Naive thymus-derived CD8-positive, alpha-beta T cell (primary cell): ENCODE measurements at places on chromosomes 13 and 19. TPM values are rescaled to one million over a fixed set of nuclear protein-coding genes. Genes with fewer than 3 reads are reported as not detected.
A peak's percentile ranks its signal among the peaks of the same experiment; 100 is the strongest.

Gene ZNF90
- 10.9 TPM for total RNA-seq

Gene CALR3
- not detected for total RNA-seq

Gene OVOL3
- total RNA-seq = not detected

Gene SULT2B1
- not detected for total RNA-seq

Gene KIR3DL2
- total RNA-seq = not detected

Gene ZNF154
- 60.6 TPM for total RNA-seq

Gene ODAD3
- total RNA-seq = not detected

Gene ERICH6B
- total RNA-seq = not detected

Gene VSIG10L
- total RNA-seq = 0.11 TPM

Gene ZNF71
- 9.3 TPM for total RNA-seq

Gene CEACAM1
- total RNA-seq = 1.6 TPM

Gene OPA3
- 8.8 TPM for total RNA-seq

DNA sequence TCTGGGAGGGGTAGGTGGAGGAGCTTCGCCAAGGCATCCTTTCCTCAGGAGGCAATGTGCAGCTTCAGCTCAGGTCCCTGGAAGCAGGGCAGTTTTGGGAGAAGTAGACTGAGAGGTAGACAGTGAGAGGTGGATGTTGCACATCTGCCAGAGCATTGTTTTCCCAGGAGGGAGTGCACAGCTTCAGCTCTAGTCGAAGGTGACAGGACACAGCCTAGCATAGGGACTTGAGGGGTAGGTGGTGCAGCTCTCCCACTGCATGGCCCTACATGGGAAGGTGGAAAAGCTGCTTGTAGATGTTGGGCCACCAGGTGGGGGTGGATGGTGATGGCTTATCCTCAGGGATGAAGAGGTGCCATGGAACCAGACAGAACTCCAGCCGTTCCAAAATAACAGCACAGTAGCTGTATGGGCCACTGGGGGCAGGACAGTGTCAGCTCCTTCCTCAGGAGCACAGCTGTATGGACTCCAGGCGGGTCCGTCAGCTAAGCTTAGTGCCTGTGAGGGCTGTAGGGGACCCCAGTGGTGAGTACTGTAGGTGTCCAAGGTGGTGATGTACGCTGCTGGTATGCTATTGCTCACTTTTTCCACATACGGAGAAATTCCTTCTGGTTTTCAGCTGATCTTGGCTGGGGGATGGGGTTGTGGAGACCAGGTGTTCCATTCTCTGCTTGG is 17.4 kb upstream of the ZNF543 start:
- no peak for DNase-seq

DNA sequence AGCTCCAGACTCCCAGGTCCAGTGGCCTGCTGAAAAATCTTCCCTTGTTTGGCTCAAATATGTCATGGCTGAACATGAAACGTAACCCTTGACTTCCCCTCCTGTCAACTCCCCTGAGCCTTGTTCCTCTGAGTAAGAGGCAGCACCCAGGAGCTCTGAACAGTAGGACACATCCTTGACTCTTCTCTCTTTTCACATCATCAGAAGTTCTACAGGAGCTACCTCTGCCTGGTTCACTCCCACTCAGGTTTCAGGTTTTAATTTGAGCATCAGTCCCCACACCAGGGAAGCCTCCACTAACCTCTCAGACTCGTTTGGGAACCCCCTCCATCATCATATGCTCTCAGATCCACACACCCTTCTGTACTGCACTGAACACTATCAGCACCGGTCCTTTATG is 30.3 kb downstream of the ZNF823 start:
- DNase-seq = no peak

DNA sequence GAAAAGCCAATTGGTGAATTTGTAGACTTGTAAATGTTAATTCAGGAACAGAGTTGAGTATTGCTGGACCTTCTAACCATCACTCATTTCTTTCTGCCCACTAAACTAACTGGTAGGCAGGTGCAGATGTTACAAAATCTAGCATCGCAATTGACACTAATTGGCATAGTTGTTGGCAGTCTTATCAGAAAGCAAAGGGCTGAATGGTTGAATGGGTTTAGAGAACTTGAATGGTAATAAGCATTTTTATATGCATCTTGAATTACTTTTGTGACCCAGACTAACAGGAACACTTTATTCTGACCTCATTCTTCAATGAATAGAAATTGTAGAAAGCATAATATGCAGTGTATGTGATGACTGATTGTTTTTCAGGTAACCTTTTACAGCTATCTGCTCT is 189.1 kb downstream of the GGACT start:
- no peak for DNase-seq

DNA sequence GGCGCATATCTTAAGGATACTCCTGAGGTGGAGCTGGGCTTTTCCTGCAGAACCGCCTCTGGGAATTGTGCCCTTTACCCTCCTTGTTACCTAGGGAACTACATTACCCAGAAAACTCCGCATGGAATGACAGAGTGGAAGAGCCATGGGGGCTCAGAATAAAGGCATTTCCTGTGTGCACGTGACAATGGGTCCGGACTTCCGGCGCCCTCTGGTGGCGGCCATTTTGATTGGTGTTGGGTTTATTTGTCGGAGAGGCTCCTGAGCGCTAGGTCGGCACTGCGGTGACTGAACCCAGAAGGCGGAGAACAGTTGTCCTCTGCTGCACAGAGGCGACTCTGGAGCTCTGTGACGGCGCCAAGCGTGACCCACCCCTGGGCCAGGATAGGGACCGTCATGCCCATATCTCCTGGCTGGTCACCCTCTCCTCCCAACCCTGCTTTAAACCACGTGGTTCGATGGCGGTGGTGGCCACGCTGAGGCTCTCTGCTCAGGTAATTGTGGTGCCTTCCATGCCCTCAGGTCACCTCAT is at the start of gene ZNF587B:
Gene ZNF587B (plus strand): TSS at position 229 of the 532 bp plus-strand sequence. CDS start 230 bp downstream, at position 459.
- peak; percentile 32 for DNase-seq

GRCh38 chr19:38769635-38770211 is 3.6 kb downstream of the LGALS7 start:
- peak; percentile 84 for DNase-seq

DNA sequence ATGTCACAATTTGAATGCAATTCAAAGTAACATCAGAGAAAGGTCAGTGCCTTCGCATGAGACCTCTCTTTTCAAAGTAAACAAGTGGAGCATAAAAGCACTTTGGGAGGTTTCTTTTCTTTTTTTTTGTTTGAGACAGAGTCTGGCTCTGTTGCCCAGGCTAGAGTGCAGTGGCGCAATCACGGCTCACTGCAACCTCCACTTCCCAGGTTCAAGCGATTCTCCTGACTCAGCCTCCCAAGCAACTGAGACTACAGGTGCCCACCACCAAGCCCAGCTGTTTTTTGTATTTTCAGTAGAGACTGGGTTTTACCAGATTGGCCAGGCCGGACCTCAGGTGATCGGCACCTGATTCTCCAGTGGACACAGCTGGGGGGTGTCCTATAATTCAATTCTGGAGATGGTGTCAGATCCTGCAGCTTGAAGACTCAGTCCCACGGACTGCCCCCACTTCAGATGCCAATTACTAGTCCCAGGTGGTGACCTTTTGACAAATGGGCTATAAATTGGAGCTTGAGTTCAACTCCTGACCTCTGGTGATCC is 57.6 kb downstream of the RGCC start:
- no peak for DNase-seq

DNA sequence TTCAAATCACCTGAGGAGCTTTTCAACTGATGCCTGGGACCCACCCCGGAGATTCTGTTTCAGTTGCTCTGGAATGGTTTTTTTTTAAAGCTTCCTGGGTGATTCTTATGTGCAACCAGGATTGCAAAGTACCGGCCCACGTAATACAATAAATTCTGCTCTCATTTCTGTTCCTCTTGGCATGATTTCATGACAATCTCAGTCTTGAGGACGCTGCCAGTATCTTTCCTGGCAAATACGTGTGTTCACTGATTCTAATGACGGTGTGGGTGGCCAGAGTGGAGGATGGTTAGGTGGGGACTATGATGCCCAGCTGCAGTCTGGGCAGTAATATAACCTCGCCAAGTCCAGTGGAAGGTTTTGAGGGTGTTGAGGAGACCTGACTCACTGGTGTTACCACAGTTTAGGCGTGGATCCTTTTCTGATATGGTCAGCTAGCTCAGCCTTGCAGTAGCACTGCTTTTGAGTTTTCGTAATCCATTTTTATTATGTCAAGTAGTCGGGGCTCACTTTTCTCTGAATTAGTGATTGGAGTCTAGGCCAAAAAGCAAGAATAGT is 49.4 kb downstream of the FAM124A start:
- no peak for DNase-seq

GRCh38 chr13:109087916-109088623 is 458.7 kb downstream of the MYO16 start:
- no peak for DNase-seq

DNA sequence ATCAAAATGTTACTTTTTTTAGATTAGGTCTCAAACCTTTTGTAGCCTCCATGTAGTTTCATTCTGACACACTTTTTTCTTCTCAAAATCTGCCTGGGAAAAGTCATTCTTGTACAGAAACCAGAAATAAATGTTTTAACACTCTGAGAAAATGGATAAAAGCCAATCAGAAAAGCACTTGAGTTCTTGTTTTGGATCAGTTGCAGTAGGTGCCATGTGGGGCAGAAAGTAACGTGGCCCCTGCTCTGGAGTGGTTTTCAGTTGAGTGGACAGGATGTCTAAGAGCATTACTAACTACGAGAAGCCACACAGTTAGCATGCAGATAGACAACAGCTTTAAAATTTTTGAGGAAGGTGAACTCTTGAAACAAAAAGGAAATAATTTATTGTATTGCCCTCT is 19.1 kb downstream of the GPR183 start:
- no peak for DNase-seq

GRCh38 chr19:46954502-46954992 is 65.1 kb upstream of the NPAS1 start:
- DNase-seq = no peak

DNA sequence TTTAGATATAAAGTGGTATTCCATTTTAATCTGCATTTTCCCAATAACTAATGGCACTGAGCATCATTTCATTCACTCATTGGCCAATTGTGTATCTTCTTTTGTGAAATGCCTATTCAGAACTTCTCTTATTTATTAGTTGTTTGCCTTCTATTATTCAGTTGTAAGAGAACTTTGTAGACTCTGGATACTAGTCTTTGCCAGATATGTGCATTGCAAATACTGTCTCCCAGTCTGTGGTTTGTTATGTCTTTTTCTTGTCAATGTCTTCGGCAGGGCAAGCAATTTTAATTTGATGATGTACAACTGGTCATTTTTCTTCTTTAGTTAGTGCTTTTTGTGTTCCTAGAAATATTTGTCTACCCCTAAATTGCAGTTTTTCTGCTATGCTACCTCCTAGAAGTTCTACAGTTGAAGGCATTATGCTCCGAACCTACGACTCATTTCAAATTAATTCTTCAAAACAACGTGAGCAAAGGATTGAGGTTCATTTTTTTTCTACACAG is 115.9 kb downstream of the TSHZ3 start:
- DNase-seq = no peak

- no peak for DNase-seq
Measured at GRCh38 chr19:43779820-43780219, 953 bp downstream of the KCNN4 start.

- DNase-seq = no peak
Measured at GRCh38 chr19:12425888-12426274, 14.9 kb downstream of the ZNF443 start.

- no peak for DNase-seq
Measured at GRCh38 chr13:98289339-98289945, 112.4 kb upstream of the RNF113B start.

DNA sequence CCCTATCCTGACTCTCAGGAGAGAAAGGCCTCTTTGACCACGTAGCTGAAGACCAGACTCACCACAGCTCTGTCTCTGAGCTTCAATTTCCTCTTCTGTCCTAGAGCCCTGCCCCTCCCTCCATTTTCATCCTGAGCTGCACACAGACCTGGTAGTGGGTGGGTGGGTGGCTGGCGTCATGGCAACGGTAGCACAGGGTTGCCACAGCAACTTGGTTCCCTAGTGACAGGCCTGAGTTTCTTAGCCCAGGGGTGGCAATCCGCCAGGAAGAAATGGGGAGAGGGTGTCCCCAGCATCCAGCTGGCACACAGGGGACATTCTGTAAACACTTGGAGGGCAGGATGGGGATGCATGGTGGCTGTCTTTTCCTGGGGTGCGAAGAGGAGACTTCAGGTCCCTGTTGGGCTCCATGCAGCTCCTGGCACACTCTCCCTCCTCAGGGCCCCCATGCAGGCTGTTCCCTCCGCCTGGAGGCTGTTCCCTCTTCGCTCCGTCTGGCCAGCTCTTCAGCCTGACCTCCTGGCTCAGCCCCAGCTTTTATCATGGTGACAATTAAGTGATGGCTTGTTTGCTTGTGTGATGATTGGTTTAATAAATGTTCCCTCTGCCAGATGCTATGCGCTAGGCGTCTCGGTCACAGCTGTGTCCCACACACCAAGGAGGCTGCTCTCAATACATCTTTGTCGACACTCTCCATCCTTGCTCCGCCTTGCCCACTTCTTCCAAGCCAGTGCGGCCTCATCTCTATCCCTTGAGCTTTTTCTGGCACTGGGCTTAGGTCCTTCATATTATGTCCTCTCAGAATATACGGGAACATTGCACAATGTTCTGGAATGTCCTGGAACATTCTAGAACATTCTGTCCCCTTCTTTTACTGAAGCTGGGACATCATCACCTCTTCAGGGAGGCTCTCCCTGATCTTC is 7.4 kb upstream of the KLHL26 start:
- no peak for DNase-seq

DNA sequence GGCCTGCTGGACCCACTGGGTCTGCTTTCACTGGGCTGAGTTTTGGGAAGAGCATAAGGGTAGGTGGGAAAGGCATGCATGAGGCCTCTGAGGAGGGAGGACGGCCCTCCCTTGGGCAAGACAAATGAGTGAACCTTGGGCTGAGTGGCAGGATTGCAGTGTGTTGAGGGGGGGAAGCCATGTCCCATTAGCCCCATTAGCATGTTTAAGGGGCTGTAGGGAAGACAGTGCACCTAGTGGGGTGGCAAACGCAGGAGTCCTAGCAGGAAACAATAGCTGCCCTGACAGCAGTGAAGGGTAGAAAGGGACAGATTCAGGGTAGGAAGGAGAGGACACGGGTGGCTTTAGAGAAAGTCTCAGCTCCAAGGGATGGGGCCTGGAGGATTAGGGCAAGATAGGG is 3.1 kb upstream of the ZBTB45 start:
- no peak for DNase-seq

DNA sequence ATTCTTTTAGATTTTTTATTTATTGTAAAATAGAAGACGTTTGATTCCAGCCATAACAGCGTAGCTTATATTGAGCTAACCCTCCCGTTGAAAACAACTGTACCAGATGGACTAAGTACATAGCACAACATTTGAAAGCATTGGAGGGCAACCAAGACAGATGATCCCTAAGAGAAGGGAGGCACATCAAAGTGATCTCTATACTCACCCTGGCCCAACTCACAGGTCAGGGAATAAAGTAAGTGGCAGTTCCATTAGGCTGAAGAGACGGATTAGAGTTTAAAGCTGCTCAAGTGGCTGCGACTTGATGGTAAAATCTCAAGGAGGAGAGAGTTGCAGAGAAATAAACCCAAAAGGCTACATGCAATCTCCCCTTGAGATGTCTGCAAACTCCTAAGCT is 65.1 kb upstream of the ITM2B start:
- no peak for DNase-seq

GRCh38 chr19:27748551-27749152 is 1464.3 kb downstream of the UQCRFS1 start:
- no peak for DNase-seq
